D341Med (cell line): ENCODE measurements at places on chromosomes 2 and 18.
A peak's percentile ranks its signal among the peaks of the same experiment; 100 is the strongest.

DNA sequence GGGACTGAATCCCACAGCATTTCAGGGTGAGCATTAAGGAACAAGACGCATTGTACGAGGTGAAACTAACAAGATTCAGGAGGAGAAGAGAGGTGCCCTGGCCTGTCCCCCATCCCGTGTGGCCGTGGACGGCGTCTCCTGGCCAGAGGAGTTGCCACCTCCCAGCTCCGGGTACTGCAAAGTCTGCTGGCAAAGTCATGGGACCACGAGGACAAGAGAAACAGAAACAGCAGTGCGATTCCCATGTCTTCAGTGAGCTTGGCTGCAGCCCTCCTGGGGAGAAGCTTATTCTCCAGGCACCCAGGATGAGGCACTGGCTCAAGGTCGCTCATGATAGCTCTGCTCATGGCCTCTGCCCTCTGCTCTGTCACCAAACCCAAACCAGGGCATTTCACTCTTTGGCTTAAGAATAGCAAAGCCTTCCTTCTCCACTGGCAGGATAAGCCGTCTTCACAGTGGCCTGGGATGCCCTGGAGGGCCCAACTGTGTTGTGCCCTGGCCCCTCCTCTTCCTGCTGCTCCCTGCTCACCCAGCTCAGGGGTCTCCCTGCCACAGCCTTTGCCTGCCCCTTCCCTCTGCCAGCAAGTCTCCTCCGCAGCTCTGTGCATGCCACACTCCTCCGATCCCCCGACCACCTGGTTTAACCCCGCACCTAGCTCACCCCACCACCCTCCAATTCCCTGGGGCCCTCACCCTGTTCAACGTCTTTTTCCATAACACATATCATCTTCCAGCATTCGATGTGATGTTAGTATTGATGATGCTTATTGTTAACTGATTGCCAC lies 144.8 kb downstream of the PXDN start:
- DNase-seq = no peak

GRCh38 chr2:170354388-170354787 lies 176.4 kb downstream of the MYO3B start:
- peak; percentile 40 for DNase-seq

GRCh38 chr2:75007819-75008218 lies 49.4 kb downstream of the POLE4 start:
- peak; percentile 71 for DNase-seq

GRCh38 chr2:225487878-225488416 lies 88.4 kb downstream of the NYAP2 start:
- DNase-seq = no peak
